ENCODE measurements at places on chromosomes 13 and 19.

DNA sequence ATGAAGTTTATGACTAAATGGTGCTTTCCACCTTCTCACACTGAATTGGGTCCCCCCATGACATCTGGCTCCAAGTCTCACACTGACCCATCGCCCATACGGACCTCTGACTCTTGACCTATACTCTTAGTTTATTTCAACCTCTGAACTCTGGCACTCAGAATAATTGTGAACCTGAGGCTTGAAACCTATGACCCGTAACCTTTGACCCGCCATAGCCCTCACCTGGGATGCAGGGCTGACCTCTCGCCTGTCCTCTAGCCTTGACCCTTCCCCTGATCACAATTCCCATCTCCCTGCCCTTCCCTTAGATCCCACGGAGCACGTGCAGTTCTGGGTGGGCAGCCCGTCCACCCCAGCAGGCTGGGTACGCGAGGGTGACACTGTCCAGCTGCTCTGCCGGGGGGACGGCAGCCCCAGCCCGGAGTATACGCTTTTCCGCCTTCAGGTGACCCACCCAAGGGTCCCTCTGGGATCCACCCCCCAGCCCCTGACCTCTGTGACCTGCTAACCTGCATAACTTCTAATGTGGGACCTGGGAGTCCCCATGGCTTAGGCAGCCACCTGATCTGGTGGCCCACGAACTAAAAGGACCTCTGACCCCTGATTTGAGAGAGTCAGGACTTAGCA, 5.1 kb downstream of the BCAM start:
- no peak for DNase-seq

DNA sequence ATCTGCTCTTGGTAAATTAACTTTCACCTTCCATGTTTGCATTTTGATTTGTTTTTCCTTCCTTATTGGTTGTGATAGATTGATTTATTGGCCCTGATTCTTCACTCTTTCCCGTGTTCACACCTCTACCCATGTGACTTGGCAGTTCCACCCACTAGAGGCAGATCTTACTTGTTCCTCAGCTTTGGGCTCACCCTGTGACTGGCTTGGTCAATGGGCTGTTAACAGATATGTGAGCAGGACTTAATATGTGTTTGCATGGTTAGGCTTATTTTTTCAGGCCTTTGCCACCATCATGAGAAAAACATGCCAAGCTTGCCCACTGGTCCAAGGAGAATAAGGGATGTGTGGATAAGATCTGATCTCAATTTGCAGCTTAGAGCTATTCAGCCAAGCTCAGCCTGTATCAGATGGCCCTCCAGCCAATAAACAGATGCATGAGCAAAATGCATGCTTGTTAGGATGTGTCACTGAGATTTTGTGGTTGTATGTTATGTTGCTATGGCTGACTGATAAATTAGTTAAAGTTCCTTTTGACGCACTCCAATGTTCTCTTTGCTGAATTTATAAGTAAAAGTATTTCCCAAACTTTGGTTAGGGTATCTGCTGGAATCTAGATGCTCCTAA, 48.0 kb downstream of the RGCC start:
- DNase-seq: no peak

GRCh38 chr13:41244556-41244955, 18.8 kb downstream of the MTRF1 start:
- DNase-seq: no peak

- no peak for DNase-seq
Measured at GRCh38 chr19:35301961-35302360, 10.0 kb downstream of the MAG start.

DNA sequence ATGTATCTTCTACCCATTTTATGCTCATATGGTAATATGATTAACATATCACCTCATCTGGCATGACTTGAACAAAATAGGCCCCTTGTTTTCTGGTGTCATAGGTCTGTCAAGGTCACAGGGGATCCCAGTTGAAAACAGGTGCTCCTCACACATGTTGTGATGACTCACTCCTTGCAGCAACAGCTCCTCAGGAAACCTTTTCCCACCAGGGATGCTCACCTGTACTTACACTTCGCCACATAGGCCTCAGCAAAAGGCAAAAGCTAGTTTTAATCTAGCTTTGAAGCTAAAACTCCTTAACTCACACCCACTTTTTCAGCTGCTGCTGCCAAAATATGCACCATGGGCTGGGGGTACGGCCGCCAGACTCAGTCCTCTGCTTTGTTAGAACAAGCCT, 110.0 kb upstream of the SOX21 start:
- no peak for DNase-seq

- no peak for DNase-seq
Measured at GRCh38 chr19:43622070-43622469, 2.6 kb upstream of the ZNF428 start.

DNA sequence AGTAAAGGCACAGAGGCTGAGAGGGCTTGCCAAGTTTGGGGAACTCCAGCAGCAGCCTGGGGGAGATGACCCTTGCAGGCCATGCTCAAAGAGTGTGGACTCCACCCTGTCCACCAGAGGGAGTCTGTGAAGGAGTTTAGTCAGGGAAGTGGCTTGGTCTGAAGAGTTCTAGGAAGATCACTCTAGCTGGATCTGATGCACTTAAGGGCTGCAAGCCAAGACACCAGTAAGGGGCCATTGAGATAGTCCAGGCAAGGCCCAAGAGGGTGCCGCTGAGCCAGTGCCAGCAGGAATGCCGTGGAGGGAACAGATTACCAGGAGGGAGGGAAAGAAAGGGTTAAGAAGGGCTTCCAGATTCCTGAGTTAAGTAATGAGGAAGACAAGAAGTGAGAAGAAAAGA, 68.7 kb downstream of the ZAR1L start:
- peak; percentile 14 for DNase-seq

Data from CD4-positive, alpha-beta T cell treated with Interleukin-4 for 4 hours (primary cell).